ENCODE measurements at places on chromosomes 12 and 14.

GRCh38 chr14:51653079-51653774 is 1.5 kb downstream of the FRMD6 start:
- DNase-seq = no peak

DNA sequence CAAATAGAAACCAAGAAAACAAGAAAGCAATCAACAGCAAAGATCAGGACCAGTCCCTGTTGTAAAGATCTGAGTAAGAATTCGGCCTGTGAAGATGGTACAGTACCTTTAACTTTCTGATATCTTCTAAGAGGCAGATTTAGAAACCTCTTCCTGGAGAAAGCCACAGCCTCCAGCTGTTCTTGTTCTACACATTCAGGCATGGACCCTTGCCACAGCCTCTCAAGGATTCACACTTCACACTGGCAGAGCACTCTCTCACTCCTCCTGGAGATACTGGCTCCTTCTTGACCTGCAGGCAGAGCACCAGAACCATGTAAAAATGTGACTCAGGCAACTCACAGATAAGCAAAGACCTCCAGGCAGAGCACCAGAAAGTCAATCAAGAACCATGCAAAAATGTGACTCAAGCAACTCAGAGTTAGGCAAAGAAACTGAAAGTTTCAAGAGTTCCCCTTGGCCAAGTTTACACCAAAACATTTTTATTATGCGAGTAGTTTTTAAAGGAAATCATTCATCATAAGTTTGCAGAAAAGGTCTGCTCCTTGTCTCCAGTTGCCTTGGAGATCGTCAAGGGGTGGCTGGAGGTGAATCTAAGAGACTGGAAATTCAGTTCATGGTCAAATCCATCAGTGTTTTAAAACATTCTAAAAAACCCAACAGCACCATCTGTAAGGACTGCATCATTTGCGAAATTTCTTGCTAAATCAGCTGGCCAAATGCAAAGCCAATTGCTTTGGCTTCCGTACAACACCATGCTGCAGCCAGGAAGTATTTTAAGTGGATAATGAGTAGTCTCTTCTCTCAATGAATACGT is 119.3 kb upstream of the MDM1 start:
- no peak for DNase-seq

DNA sequence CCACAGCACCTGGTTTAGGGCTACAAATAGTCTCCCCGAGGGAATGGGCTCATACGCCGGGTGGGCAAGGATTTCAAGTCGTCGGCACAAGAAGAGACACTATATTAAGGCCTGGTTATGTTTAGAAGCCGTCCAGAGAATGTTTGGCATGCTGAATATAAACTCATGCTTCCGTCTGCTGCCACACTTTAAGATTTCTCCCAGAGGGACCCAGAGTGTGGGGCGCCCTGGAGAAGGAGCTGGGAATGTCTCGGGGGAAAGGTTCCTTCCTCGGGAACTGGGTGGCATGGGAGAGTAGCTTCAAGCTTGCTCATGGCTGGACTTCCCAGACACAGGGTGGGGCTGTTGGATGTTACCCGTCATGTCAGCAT is 295.7 kb downstream of the CACNA1C start:
- no peak for DNase-seq

DNA sequence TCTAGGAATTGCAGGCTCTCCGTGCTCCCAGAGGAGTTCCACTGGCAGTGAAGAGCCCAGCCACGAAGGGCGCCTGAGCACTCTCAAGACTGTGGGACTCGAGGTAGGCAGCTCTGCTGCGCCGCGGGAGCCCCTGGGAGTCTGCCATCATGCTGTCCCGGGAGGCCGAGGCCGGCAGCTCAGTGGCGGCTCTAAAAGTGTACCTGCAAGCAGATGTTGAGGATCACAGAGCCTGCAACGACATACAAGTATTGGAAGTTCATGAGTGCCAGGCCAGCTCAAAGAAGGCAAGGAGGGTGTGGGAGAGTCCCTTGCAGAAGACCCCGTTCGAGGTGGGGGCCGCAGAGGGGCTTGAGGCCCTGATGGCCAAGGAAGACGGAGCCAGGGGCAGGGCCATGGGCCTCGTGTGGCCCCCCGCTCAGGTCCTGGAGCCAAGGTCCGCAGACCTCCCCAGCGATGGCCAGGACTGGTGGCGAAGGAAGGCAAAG is 62.7 kb downstream of the MUCL1 start:
- DNase-seq = no peak

GRCh38 chr12:118337194-118337838 is 35.4 kb downstream of the TAOK3 start:
- DNase-seq = no peak

- no peak for DNase-seq
Measured at GRCh38 chr12:90253674-90254181, 545.1 kb upstream of the ATP2B1 start.

GRCh38 chr14:67757175-67757574 is 55.5 kb downstream of the RDH12 start:
- DNase-seq = no peak

GRCh38 chr12:118269806-118270205 is 102.9 kb downstream of the TAOK3 start:
- DNase-seq = no peak

DNA sequence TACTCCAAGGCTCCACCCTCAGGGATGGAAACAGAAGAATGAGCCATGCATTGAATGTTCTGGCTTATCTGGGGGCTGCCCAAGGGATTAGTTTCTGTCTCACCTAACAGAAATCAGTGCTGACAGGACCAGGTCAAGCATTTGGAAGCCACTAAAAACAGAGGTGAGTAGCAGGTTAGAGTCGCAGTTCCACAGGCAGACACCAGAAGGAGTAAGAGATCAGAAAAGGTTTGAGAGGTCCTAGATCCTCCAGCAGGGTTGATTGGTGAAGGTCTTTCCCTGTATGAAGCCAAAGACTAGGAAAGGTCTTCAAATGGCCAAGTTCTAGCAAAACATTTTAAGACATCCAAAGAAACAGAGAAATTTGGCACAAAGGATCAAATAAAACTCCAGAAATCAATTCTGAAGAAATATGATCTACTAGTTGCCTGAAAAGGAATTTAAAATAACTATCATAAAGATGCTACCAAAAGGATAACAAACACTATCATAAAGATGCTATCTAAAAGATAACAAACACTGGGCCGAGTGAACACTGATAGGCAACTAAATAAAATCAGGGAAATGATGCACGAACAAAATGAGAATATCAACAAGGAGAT is 19.5 kb upstream of the TTC9 start:
- DNase-seq = peak; percentile 18

- DNase-seq = no peak
Measured at GRCh38 chr14:34222867-34223266, 239.2 kb downstream of the SPTSSA start.

DNA sequence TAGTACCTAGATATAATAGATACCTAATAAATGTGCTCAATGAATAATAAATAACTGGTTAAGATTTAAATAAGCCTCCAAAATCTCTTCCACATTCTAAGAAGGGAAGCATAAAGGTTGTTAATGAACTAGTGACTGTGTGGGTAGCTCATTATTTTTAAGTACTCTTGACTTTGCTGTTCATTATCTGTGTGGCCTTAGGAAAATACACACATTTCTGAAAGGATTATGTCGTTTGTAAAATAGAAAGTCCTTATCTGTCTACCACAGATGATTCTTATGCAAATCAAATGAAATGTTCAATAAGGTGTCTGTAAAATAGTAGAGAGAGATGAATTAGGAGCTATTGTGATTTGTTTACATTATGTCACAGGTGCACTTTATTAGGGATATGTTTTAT is 119.5 kb downstream of the LRRK2 start:
- no peak for DNase-seq

GRCh38 chr12:2691006-2691344 is 103.8 kb upstream of the FKBP4 start:
- no peak for DNase-seq

- no peak for DNase-seq
Measured at GRCh38 chr12:121789233-121789781, 4.2 kb downstream of the RHOF start.

DNA sequence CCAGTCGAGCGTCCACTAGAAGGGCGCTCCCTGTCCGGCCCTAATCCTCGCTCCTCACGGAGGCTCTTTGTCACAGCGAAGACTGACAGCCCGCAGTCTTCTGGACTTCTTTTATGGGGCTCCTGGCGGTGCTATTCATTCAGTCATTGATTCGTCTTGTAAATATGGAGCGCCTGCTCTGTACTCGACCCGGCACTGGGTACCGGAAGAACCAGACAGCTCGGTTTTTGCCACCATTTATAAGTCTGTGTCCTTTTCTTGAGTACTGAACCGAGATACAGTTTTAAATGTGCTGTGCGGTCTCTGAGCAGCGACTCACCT is 570 bp downstream of the DMAC2L start:
- DNase-seq = no peak

GRCh38 chr12:101004898-101005297 is 205.1 kb downstream of the SLC5A8 start:
- no peak for DNase-seq

- DNase-seq = no peak
Measured at GRCh38 chr12:96434107-96434506, 33.9 kb upstream of the CDK17 start.

DNA sequence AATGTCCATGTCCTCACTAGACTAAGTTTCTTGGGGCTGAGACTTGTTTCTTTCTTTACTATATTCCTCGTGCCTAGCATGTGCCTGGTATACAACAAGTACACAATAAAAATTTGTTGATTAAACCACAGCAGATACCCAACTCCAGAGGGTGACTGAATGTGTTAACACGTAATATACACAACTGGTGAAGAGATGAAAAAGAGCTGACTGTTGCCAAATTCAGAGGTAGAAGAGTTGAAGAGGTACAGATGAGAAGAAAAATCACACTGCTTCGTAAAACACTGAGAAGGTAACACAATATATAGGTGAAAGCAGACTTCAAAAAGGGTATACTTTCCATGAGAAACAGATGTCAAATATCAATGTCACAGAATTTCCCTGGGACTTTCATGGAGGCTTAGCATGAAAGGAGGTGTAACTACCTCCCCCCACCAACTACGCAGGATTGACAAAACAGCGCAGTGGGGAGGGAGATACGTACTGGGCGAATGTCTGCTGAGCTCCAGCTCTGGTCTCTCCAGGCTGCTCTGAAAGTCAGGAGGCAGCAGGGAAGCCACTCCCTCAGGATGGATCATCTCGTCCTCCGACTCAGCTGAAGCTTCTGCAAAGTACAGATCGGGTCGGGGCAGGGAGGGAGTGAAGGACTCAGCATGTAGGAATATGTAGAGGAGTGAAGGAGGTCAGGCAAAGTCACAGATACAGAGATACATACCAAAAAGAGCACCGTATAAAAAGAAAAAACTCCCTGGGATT is 5.3 kb downstream of the ACIN1 start:
- DNase-seq = no peak

- DNase-seq = no peak
Measured at GRCh38 chr12:31324845-31325523, 966 bp downstream of the SINHCAF start.

GRCh38 chr12:22042976-22043669 is 2.9 kb upstream of the CMAS start:
- no peak for DNase-seq

GRCh38 chr12:122884860-122885259 is 11.1 kb downstream of the VPS37B start:
- DNase-seq = no peak

DNA sequence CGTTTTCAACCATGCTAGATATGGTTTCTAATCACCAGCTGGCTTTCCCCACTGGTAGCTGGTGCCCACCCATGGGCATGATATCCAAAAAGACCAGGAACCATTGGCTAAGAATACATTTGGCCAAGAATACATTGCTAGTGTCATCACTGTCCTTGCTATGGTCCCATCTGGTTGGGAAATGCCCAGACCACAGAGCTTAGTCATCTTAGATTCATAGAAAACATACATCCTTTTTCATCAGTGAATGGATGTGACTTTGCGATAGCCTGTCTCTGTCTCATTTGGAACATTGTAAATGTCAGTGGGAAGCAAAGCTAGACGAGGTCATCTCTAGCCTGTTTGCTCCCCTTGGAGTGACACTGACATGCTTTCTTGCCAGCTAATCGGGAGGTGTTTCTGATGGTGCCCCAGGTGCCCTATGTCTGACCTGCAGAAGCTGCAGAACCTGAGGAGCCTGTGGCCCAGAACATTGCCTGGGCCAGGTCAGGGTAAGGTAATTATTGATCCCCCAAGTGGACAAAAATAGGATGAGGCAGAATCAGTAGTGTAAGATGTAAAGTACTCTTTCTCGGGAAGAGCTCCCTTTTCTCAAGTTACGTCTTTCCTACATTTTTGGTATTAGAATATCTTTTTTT is 194.8 kb downstream of the SLC41A2 start:
- no peak for DNase-seq

DNA sequence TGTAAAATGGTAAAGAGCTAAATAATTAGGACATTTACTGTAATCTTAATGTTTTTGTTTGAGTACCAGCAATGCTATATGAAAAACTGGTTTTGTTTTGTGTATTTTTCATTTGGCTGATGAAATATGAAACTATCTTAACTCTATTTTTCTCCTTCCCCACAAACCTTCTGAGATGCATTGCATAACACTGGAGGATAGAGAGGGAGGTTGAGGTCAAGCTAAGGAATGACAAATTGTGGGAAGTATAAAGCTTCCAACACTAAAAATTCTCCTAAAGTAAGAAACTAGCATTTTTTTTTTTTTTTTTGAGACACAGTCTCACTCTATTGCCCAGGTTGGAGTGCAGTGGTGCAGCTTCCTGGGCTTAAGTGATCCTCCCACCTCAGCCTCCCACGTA is 31.5 kb upstream of the SRP54 start:
- DNase-seq = no peak
